ENCODE measurements at places on chromosomes 1 and 21.

- DNase-seq, result no peak
Observed at GRCh38 chr1:244011271-244011670, 39.8 kb upstream of the ZBTB18 start.

GRCh38 chr1:11245904-11246719 lies 16.2 kb downstream of the MTOR start:
- DNase-seq, result no peak

- DNase-seq, result no peak
Observed at GRCh38 chr1:175774921-175775320, 31.5 kb upstream of the TNR start.

- no peak for DNase-seq
Observed at GRCh38 chr1:85569737-85570404, 10.7 kb upstream of the CCN1 start.

DNA sequence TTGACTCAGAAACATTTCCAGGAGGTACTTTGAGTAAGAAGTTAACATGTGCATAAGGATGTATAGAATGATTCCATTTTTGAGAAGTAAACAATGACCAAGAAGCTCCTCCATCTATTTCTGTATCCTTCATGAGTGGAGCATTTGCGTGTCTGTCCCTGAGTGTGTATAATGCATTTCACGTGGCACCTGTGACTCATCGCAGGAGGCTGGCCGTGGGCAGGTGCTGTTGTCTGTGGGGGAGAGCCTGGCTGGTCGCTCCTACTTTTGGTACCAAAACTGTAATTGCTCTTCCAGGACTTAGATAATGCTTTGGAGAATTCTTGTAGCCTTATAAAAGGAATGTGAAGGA lies 16.5 kb downstream of the SLC37A1 start:
- DNase-seq, result no peak

- no peak for DNase-seq
Observed at GRCh38 chr21:38800924-38801744, 4.6 kb upstream of the ETS2 start.

DNA sequence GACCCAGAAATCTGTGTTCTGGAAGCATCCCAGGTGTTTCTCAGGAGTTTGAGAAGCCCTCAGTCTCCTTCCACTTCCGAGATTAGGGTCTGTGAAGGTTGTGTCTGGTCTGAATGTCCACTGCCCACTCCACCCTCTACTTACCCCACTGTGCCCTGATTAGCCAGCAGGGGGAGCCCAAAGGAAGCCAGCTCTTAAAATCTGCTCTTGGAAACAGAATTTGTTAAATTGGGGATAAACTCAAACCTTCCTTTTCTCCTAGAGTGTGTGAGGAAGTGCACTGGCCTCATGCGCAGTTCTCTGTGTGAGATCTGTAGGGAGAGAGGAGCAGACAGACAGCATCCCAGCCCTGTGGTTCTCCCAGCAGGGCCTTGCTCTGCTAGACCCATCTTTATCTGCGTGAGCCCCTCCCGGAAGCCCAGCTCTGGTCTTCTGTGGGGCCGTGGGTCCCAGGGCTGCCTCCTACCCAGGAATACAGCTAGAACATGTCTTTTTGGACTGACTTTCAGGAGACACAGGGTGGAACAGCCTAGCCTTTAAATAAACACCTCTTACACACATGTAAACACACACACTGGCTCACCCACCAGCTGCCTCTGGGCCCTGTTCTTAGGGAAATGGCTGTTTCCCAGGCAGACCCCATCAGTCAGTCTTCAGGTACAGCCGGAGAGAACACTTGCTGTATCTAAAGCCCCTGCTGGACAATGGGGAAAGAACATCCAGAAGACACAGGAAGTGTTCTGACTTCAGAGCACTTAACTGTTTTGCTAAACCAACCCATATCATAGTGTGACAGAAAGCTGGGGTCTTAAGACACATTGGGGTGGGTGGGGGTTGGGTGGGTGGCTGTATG lies 52.2 kb downstream of the SMYD2 start:
- DNase-seq, result no peak

DNA sequence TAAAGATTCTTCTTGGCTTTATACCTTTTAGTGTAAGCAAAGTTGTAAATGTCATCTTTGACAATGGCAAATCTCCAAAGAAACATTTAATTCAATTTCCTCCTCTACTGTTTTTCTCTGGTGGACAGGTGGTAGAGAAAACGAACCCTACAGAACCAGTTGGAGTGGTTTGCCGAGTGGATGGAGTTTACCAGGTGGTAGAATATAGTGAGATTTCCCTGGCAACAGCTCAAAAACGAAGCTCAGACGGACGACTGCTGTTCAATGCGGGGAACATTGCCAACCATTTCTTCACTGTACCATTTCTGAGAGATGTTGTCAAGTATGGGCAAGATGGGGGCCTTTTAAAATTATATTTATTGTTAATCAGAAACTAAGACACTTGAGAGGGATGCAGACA lies 25.8 kb downstream of the UAP1 start:
- DNase-seq, result no peak

DNA sequence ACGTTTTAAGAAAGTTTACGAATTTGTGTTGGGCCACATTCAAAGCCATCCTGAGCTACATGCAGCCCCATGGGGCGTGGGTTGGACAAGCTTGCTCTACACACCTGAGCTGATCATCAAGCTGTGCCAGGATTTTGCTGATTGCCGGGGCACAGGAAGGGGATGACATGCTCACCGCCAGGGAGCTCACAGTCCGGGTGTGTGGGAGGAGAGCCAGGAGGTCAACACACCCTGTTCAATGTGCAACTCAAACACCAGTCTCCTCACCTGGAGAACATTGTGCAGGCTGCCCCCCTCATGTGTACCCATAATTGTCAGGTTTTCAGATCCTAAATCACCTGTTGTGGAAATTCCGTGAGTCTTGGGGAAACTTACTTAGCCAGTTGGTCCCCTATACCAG lies 969 bp downstream of the CYP4A11 start:
- no peak for DNase-seq

DNA sequence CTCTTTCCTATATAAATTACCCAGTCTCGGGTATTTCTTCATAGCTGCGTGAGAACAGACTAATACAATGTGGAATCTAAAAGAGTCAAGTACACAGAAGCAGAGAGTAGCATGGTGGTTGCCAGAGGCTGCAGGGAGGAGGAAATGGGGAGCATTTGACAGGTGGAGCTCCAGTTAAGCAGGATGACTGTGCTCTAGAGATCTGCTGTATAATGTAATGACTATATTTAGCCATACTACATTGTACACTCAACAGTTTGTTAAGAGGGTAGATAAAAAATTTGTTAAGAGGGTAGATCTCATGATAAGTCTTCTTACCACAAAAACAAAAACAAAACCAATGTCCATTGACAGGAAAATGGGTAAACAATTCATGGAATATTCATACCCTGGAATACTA lies 82.1 kb downstream of the MT1HL1 start:
- no peak for DNase-seq

- DNase-seq, result no peak
Observed at GRCh38 chr1:198253259-198253658, 96.5 kb downstream of the NEK7 start.

DNA sequence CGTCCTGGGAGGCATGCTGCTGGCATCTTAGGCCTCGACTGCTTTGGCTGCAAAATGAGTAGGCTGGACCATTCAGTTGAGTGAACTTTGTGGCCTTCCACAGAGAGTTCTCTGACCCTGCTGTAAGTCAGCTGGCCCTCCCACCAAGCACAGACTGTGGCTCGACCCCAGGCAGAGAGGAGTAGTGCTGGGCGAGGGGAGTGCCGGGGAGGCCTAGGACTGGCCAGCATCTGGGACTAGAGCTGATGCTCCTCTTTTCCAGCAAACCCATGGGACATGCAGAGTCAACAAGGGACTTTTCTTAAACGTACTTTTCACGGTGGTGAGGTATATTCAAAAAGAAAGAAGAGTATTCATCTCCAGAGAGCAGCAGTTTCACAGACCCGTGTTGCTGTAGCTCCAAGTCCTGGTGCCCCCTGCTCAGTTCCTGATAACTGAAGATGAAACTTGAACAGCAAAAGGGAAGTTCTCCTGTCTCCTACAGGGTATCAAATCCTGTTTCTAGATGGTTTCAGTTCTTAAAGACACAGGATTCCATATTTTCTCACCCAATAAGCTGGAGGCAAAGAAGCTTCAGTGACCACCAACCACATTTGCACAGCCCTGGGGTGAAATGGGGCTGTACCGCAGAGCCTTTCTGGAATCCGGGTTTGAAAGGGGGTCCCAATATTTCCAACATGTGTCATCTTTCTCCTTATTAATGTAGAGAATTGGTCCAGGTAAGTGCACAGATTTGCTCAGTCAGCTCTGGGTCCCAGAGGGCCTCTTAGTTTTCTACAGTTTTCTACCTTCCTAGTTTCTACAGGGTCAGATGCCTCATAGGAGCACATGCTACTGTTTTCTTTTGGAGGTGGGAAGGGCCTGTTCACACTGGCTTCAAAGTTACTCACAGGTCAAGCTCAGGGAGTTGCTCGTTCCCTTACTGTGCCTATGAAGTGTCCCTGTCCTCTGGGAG lies 20.9 kb downstream of the BATF3 start:
- peak; percentile 10 for DNase-seq

DNA sequence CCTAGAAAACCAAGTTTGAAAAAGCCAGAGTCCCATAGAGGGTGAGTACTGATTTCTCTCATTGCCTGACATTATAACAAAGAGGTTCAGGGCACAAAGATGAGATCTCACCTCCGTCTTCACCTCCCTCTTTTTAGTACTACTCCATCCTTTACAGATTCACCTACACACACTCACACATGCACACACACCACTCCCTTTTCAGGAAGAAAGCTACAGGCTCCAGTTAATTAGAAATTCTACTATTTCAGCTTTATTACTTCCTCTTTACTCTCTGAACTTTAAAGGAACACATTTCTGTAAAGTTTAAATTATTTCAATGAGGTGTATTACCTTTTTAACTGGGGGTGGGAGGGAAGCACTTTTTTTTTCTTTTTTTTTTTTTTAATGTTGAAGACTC lies 59.6 kb upstream of the PRDX6 start:
- no peak for DNase-seq

GRCh38 chr1:167541610-167542009 lies 12.0 kb downstream of the CREG1 start:
- no peak for DNase-seq

DNA sequence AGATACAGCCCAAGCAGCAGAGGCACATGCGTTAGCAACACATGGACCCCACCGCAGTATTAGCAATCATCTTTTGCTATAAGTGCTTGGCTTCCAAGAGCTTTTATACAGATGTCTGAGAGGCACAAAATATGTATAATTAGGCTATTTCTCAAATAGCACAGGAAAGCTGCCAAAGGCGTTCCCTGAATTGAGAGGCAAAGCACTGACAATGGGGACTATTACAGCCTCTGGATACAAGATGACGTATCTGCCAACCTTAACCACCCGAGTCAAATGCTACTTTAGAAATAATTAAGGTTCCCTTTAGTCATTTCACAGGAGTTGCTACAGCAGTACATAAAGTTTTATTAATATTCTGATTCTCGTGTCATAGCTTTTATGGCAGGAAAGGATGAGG lies 6.4 kb downstream of the STMN1 start:
- DNase-seq, result no peak

- DNase-seq, result no peak
Observed at GRCh38 chr1:204257446-204257845, 43.7 kb upstream of the GOLT1A start.

DNA sequence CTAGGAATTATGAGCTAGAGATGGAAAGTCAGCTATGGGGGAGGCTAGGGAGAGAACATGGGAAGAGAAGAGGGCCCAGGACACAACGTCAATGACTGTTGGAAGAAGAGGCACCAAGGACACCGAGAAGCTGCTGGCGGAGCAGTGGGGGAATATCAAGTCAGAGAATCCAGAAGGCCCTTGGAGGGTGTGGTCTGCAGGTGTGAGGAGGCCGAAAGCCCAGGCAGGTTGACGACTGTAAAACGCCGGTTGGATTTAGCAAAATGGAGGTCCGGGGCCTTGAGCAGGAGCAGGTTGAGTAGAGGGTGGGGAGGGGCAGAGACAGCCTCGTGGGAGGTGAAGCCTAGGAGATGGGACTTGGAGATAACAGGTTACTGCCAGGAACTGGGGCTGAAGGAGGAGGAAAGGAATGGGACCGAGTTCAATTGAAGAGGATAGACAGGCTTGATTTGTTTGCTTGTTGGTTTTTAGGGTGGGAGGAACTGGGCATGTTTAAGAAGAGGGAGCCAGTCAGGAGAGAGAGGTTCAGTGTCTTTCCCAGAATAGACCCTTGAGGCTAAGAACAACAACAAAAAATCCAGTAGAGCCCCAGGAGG lies 35.1 kb downstream of the EDN2 start:
- DNase-seq, result no peak

DNA sequence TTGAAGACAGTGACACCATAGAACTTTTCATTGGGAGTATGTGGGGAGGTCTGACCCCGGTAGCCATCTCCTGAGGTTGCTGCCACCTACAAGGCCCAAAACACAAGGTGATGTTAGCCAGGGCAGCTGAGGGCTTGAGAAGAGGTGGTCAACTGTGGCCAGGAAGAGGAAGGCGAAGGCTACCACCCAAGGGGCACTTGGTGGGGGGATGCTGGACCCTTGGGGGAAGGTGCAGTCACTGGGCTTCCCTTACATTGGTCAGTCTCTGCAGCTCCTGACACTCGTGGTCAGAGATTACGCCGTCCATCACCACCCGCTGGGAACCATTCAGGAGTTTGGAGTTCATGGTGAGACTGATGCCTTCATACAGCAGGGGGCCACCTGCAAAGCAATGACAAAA lies 12.2 kb upstream of the CLDN19 start:
- DNase-seq, result no peak

- DNase-seq, result no peak
Observed at GRCh38 chr1:232593717-232594502, 36.0 kb downstream of the SIPA1L2 start.

- DNase-seq, result no peak
Observed at GRCh38 chr1:119987686-119988085, 81.8 kb downstream of the NOTCH2 start.

- no peak for DNase-seq
Observed at GRCh38 chr1:174800876-174801275, 198.9 kb upstream of the CACYBP start.

DNA sequence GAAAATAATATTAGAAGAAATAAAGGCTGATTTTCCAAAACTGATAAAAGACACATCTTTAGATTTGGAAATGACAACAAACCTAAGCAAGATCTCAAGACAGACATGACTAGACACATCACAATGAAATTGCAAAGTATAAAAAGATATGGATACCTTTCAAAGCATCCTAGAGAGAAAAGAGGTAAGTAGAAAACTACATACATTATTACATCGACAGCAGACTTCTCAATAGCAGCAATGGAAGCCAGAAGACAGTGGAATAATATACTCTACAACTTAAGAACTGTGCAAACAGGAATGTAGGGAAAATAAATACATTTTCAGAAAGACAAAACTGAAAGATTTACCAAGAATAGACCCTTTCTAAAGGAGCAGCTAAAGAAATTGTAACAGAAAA lies 50.2 kb downstream of the DENND1B start:
- no peak for DNase-seq

GRCh38 chr1:48810740-48811139 lies 34.0 kb upstream of the BEND5 start:
- no peak for DNase-seq

- DNase-seq, result no peak
Observed at GRCh38 chr1:13681921-13682320, 18.1 kb upstream of the PRDM2 start.
